Central memory CD8-positive, alpha-beta T cell (primary cell): ENCODE measurements at places on chromosomes 5 and 9.

DNA sequence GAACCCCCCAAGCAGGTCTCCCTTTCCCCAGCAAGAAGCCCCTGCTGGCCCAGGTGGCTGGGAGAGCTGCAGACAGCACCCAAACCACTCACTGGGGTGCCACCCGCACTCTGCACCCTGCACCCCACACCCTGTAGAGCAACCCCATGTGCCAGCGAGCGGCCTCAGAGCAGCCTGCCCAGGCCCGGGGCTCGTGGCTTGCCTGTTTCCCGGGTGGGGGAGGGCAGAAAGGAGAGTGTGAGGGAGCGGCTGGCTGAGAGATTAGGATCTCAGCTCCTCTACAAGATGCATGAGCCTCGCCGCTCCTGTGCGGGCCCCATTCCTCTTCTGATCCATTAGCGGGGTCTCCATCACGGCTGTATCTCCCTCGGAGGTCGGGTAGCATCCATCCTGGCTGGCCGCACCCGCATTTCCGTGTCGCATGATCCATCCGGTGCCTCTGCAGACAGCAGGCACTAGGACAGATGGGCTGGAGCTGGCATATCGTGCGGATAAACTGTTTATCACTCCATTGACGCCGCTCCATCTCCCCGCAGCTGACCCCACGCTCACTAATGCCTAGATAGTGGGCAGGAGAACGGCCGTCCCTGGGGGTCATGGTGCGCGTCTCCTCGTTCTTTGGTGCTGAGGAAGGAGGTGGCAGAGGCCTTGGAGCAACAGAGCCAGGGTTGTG lies 54.4 kb downstream of the MRPL36 start:
- no peak for DNase-seq

- no peak for DNase-seq
Observed at GRCh38 chr9:79193001-79193400, 378.8 kb upstream of the TLE4 start.

- no peak for DNase-seq
Observed at GRCh38 chr9:1120500-1121165, 70.5 kb downstream of the DMRT2 start.

GRCh38 chr9:4866239-4866969 lies 73.7 kb downstream of the RCL1 start:
- DNase-seq: no peak

GRCh38 chr5:157859227-157859575 lies 256 bp upstream of the CLINT1 start:
- DNase-seq: no peak

DNA sequence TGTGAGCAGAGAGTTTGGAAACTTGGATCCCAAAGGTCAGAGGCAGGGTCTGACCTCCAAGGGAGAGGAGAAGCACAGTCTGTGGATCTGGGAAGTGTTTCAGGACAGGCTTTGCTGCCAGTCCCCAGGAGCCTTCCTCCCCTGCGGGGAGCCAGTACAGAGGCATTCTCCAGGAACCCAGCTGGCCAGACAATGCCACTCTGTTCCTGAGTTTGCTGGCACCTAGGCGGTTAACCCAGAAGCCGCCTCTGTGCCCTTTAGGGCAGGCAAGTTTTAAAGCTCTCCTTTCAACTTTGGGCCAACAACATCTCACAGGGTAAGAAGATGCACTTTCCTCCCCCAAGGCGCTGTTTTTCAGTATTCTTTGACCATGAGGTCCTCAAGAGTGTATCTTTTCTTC lies 37.0 kb upstream of the FGF1 start:
- DNase-seq: no peak

DNA sequence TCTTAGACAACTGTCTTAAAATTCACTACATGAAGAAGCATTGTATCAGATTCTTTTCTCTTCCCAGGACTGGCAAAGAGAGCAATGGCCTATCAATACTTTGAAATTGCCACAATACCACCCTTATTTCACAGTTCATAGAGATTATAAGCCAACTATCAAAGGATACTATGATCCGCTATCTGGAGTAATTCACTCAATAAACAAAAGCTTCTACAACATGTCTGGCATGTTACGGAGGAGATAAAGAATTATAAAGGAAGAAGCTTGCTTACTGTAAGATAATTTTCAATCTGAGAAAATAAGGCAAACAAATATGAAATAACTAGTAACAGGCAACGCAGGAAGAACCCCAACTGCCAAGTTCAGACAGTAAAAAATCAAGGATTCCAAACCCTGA lies 114.8 kb downstream of the GNAQ start:
- no peak for DNase-seq

GRCh38 chr5:125926172-125926571 lies 497.0 kb upstream of the GRAMD2B start:
- no peak for DNase-seq

GRCh38 chr9:101247297-101247696 lies 137.5 kb downstream of the BAAT start:
- no peak for DNase-seq

- DNase-seq: no peak
Observed at GRCh38 chr9:5043381-5043780, 58.3 kb downstream of the JAK2 start.

DNA sequence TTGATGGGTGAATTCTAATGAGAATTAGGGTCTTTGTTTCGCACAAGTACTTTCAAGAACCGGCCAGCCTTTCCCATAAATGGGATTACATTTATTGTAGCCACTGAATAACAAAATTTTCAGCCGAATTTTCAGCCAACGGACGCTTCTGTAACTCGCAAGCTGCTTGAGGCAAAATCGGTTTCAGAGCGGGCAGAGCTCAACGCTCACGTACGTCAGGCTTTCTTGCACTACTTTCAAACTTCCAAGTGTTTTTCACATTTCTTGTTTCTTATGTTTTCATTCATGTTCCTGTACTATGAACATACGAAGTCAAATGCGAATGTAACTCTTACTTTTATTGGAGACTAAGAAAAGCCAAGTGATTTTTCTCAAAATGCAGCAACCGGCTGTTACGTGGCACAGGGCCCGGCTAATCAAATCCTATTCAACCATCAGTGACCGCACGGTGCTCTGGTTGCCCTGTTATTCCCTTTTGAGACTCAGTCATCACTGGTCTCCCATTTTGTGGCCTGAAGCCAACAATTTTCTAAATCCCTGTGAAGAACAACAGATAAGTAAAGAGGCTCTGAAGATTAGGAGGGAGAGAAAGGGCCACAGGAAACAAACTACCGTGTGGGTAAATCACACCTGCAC lies 68.5 kb downstream of the SLC28A3 start:
- DNase-seq: no peak

- DNase-seq: no peak
Observed at GRCh38 chr9:136243631-136244030, 2.0 kb downstream of the QSOX2 start.

GRCh38 chr5:56412601-56413379 lies 179.7 kb upstream of the ANKRD55 start:
- DNase-seq: no peak
